Umbilical cord (tissue), 2 donors: ENCODE measurements at places on chromosomes 2 and 18. TPM values are rescaled to one million over a fixed set of nuclear protein-coding genes. Genes with fewer than 3 reads are reported as not detected.

Gene LYG2
- total RNA-seq = not detected

Gene OXER1
- total RNA-seq = 3.9 TPM

Gene CXCR1
- total RNA-seq = 2.9 TPM

Gene ANKRD36C
- total RNA-seq = 86.4 TPM

Gene ATP6V1C2
- 0.72 TPM for total RNA-seq

Gene DSG1
- total RNA-seq = 26.5 TPM

Gene POTEI
- 0.96 TPM for total RNA-seq

Gene MC2R
- total RNA-seq = 12.3 TPM

Gene KIAA2012
- total RNA-seq = 1.7 TPM

Gene NFATC1
- 50.8 TPM for total RNA-seq

Gene C2orf80
- total RNA-seq = not detected

Gene SF3B1
- 306 TPM for total RNA-seq

Gene POU3F3
- not detected for total RNA-seq

Gene ALPP
- total RNA-seq = not detected

Gene SERPINB12
- 0.96 TPM for total RNA-seq

Gene EVX2
- 1.2 TPM for total RNA-seq

Gene TXNDC2
- 5.1 TPM for total RNA-seq

Gene HOXD13
- 4.8 TPM for total RNA-seq

Gene ASTL
- 1.4 TPM for total RNA-seq

Gene CNRIP1
- total RNA-seq = 38.3 TPM

Gene DSG4
- 0.24 TPM for total RNA-seq

Gene GALNT13
- total RNA-seq = 9.4 TPM

Gene STON1
- total RNA-seq = 164 TPM

Gene TEKT4
- total RNA-seq = 1.9 TPM

Gene GPAT2
- 2.6 TPM for total RNA-seq

Gene LIMS2
- 30.6 TPM for total RNA-seq

Gene CREG2
- total RNA-seq = 3.6 TPM

Gene CYP1B1
- 24.8 TPM for total RNA-seq

Gene CAPN14
- 0.96 TPM for total RNA-seq

Gene SLC9A4
- 1.2 TPM for total RNA-seq

Gene ANKRD62
- 1.9 TPM for total RNA-seq

Gene ADD2
- total RNA-seq = 3.4 TPM

Gene G6PC2
- total RNA-seq = 0.24 TPM
